D341Med (cell line): ENCODE measurements at places on chromosomes 4 and X.

DNA sequence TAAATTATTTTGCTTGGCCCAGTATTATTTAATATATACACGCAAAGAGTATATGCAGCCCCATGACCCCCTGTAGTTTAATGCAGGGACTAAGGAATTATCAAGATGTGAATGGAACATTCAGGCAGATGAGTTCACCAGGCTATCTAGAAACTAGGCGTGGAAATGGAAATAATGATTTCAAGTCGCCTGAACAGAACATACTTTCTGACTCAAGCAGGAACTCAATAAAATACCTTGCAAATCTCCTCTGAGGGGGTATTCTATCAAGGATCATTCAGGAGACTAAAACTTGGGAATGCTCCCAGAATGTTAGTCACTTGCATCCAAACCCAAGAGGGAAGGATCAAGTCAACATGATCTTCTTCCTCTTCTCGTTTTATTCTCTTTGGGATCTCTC is 59.6 kb upstream of the RASSF6 start:
- DNase-seq: no peak

DNA sequence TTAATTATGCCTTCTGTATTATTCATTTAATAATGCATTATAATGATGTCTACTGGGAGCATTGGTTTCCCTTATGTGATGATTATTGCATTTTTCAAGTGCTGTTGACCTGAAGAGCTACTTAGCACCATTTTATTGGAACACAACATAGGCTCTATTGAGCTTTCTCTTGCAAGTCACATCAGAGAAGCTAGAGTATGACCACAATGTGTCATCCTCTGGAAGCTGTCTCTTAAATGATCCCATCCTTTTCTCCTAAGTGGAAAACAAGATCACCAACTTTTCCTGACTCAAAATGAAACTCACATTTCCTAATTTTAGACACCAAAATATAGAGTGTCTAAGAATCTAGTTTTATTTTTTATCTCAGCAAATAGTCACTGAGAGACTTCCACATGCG is 1451.9 kb downstream of the PCDH7 start:
- DNase-seq: no peak

DNA sequence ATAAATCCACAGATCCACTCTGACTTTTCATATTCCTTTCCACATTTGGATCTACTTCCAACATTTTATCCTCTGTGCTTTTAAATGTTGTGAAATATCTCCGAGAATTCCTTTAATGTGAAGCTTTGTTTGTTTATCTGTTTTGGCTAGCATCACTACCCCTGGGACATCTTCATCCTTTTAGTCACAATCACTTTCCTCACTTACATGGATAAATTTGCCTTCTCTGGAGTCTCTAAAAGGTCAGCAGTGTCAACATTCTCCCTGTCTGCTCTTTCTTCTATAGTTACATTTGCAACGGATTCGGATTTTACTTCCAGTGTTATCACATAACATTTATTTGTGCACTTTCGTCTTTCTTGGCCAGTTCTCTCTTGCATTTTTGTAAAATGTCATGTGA is 34.2 kb upstream of the LRAT start:
- no peak for DNase-seq

DNA sequence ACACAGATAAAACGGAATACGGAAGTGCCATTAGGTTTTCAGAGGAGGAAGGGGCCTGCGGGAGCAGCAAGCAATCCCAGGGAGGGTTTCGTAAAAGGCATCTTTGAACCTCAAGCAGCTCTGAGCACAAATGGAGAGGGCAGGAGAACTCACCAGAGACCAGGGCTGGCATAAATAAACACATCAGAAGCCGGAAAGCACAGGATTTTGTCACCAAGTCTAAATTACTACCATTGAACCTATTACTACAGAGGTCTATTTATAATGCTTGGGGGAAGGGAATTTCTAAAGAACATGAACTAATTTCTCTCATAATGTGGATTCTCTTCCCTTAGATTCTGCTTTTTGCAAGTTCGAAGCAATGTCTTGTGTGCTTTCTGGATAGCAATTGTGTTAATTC is 39.6 kb upstream of the MBTPS2 start:
- no peak for DNase-seq

GRCh38 chrX:82945332-82945731 is 562.8 kb upstream of the POU3F4 start:
- DNase-seq: no peak

DNA sequence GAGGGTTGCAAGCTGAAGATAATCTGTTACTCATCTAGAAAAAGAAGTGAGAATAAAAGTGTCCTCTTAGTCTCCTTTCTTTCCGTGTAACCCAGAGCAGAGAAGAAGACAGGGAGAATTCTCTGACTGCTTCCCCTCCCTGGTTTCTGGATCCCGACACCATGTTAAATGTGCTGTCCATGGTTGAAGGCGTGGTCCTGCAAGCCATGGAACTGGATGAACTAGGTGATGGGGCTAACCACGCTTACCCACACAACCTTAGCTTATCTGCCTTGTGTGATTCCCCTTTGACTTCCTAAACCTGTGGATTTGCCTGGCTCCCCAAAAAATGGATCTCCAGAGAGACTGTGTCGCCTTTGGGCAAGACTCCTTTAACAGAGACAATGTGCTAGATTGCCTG is 907.6 kb downstream of the FSTL5 start:
- no peak for DNase-seq

- DNase-seq: no peak
Measured at GRCh38 chrX:8867406-8867805, 66.2 kb upstream of the FAM9A start.

GRCh38 chr4:138398322-138398721 is 156.2 kb upstream of the SLC7A11 start:
- no peak for DNase-seq

DNA sequence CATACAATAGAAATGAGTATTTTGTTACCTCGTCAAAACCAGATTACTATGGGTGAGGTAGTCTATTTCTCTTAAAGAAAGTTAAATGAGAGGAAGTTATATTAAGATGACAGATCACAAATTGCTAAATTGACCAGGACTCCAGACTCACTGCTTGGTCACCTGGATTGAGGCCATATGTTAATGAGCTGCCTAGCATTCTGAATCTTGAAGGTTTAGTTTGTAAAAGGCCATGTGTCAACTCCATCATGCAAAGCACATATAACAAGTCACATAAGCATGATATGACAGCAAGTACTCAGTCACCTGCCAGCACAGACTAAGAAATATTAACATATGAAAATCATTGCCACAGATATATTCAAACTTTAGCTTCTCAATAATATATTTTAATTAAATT is 72.6 kb downstream of the EPHA5 start:
- DNase-seq: no peak

- peak; percentile 60 for DNase-seq
Measured at GRCh38 chrX:132092439-132093065, 35.3 kb downstream of the FRMD7 start.

DNA sequence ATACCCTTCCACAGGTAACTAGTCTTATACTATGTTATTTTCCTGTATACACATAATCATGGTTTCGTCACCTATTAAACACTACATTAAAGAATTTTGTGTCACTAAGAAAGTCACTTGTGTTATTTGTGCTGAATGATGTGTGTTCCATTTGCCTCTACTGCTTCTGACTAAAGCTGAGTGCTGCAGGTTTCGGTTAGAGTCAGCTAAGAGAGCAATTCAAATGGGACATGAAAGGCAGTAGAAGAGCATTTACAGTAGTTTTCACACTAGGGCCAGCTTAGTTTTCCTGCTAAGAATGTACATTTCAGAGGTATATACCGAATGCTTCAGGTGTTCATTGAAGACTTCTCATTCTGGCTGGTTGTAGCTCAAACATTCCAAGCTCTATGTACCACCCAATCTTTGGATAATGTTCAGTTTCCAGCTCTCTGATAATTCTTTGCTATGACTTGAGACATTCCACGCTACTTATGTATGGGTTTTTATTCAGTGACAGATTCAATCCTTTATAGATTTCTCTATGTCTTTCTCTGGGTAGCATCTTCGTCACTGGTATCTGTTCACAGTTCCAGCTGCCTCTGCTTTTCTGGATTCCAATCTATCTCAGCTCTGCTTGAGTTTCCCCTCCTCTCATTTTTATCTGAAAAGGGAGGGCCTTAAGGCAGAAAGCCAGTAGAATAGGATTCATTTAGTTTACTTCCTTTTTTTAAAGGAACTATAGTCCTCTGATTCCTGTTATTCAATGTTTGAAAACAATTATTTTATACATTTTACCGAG is 164.4 kb downstream of the CXXC4 start:
- no peak for DNase-seq

GRCh38 chrX:143017272-143017671 is 8.5 kb upstream of the SPANXN4 start:
- no peak for DNase-seq

DNA sequence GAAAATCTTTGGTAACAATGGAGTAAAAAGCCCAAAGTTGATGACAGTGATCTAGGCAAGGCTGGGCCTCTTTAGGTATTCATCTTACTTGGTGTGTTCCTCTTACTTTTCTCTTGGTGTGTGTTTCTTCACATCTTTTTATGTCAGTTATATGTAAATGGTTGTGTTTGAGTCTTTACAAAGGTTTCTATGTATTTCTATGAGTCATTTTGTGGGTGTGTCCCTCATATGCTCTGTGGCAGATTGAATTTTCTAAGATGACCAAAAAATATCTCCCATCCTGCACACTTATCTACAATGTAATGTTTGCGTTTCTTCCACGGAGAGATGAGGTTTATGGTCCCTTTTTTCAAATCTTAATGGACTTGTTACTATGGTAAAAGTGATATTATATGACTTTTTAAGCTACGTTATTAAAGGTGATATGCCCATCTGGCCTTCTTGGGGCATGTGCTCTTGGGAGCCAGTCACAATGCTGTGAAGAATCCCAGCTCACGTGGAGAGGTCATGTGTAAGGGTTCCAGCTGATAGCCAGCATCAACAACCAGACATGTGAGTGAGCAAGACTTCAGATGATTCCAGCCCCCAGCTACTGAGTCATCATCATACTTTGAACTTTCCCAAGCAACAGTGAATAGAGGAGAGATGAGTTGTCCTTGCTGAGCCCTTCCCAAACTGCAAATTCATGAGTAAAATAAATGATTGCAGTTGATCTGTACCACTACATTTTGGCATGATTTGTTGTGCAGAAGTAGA is 126.9 kb downstream of the CBLL2 start:
- DNase-seq: no peak

- DNase-seq: no peak
Measured at GRCh38 chrX:35166023-35166422, 223.4 kb downstream of the FAM47B start.

GRCh38 chr4:188300385-188300784 is 161.1 kb downstream of the TRIML1 start:
- peak; percentile 28 for DNase-seq

DNA sequence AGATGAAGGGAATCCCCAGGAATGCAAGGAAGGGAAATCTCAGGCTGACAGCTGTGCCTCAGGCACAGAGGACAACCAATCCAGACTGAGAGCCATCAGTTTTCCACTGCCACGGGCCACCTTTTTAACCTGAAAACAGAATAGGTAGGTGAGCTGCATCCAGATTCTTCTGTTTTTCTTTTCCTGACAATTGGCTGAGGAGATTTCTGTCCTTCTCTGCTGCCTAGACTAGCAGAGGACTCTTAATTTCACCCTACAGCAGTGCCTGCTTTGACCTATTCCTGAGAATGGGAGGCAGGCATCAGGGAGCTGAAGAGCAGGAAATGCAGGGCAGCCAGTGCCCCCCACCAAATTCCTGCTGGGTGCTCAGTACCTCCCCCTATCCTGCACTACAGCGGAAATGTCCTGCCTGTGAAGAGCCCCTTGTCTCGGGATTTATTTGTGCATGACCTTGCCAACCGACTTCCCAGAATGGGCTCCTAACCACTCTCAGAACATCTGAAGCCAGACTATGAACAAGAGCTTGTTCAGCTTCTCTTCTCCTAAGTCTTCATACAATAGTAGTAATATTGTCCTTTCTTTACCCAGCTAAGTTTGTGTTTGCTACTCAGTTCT is 65.1 kb downstream of the CASK start:
- DNase-seq: no peak

DNA sequence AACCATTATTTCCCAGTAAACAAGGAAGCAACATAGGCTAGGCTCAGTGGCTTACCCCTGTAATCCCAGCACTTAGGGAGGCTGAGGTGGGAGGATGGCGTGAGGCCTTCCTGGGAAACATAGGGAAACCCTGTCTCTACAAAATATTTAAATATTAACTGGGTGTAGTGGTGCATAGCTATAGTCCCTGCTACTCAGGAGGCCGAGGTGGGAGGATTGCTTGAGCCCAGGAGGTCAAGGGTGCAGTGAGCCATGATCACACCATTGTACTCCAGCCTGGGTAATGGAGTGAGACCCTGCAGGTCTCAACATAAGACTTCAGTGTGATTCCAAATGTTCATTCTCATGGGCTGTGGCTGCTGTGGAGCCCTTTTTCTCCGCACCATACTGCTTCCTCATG is 34.9 kb downstream of the FHDC1 start:
- no peak for DNase-seq

DNA sequence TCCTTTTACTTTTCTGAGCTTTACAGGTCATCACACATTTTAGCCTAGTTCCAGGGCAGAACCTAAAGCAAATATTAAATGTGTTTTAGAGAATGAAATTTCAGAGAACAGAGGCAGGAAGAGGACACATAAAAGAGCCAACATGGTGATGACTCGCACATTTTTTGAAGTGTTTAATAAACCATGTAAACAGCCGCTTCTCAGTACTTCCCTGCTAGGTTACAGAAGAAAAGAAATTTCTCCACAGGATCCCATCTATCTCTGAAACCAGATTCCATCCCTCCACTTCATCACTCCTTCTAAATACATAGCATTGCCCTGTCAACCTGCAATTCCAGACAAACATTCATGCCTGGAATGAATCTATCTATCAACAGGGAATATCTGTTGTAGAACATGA is 949.5 kb upstream of the PCDH7 start:
- no peak for DNase-seq

DNA sequence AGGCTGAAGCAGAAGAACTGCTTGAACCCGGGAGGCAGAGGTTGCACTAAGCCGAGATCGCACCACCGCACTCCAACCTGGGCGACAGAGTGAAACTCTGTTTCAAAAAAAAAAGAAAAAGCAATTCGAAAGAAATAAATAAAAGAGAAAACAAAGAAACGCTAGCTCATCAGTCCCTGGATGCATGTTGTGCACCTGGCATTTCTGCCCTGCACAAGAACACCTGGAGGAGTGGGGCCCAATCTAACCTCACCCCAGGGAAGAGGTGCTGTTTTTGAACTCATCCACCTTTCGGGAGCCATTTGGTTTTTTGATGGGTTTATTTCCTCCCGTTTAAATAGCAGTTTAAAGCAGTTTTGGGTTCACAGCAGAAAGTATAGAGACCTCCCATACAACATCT is 5.7 kb upstream of the MRFAP1 start:
- DNase-seq: no peak

DNA sequence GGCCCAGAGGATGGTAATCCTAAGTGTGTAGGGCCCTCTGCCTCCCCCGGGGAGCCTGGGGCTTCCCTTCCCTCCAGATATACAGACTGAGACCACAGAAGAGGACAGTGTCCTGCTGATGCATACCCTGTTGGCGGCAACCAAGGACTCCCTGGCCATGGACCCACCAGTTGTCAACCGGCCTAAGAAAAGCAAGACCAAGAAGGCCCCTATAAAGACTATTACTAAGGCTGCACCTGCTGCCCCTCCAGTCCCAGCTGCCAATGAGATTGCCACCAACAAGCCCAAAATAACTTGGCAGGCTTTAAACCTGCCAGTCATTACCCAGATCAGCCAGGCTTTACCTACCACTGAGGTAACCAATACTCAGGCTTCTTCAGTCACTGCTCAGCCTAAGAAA is 1.9 kb downstream of the TRO start:
- DNase-seq: no peak

- no peak for DNase-seq
Measured at GRCh38 chrX:108211301-108211700, 119.7 kb downstream of the ATG4A start.
